ENCODE measurements at places on chromosomes 1 and 21.

GRCh38 chr1:20150326-20150705 lies 11.2 kb downstream of the PLA2G2F start:
- no peak for DNase-seq

DNA sequence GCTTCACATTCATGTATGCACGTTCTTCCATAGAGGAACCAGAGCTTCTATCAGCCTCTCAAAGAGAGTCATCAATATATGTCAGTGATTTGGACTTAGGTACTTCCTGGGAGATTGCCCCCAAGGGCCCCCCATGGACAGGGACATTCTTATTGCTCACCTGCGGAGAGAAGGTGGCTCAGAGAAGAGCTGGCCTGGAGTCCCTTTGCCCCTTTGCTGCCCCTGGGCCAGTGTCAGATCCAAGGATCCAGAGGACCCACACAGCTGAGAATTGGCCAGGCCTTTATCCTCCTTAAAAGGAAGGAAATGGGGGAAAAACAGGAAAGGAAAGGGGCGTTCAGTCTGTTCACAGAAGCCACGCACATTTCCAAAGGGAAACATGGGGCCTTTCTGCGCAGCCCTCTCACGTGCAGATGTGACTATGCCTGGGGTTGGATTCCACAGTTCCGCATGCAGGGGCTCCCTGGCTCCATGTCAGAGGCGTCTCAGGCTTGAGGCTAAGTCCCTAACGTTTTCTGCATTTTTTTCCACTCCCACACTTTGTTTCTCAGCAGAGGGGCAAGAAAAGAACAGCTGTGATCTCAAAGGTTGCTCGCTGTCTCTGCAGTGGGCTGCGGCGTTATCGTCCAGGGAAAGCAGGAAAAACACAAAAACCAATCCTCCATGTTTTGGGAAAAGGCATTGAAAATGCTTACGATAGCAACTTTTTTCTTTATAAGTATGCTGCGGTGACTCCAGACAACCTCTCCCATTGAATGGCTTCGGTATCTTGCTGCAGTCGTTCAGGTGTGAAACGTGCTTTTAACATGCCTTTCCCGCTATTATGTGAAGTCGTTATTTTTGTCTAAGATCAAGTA lies 5.9 kb downstream of the C1orf226 start:
- DNase-seq, result no peak

GRCh38 chr21:35491920-35492678 lies 443.0 kb upstream of the RUNX1 start:
- no peak for DNase-seq

- DNase-seq, result no peak
Measured at GRCh38 chr1:221855156-221855555, 113.3 kb upstream of the DUSP10 start.

DNA sequence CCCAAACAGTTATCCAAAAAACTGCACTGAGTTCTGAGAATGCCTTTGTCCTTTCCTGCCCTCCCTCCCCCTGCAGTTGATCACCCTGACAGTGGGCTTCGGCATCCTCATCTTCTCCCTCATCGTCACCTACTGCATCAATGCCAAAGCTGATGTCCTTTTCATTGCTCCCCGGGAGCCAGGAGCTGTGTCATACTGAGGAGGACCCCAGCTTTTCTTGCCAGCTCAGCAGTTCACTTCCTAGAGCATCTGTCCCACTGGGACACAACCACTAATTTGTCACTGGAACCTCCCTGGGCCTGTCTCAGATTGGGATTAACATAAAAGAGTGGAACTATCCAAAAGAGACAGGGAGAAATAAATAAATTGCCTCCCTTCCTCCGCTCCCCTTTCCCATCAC lies 8.8 kb upstream of the NHLH1 start:
- no peak for DNase-seq

GRCh38 chr21:38401191-38401926 lies 96.9 kb downstream of the ERG start:
- DNase-seq, result no peak

GRCh38 chr1:192418552-192419285 lies 101.9 kb downstream of the RGS21 start:
- no peak for DNase-seq

- DNase-seq, result no peak
Measured at GRCh38 chr1:54354899-54355298, 51.3 kb downstream of the SSBP3 start.

GRCh38 chr1:182303778-182304177 lies 87.8 kb downstream of the GLUL start:
- no peak for DNase-seq

GRCh38 chr1:117181630-117182041 lies 29.1 kb downstream of the VTCN1 start:
- DNase-seq, result no peak

DNA sequence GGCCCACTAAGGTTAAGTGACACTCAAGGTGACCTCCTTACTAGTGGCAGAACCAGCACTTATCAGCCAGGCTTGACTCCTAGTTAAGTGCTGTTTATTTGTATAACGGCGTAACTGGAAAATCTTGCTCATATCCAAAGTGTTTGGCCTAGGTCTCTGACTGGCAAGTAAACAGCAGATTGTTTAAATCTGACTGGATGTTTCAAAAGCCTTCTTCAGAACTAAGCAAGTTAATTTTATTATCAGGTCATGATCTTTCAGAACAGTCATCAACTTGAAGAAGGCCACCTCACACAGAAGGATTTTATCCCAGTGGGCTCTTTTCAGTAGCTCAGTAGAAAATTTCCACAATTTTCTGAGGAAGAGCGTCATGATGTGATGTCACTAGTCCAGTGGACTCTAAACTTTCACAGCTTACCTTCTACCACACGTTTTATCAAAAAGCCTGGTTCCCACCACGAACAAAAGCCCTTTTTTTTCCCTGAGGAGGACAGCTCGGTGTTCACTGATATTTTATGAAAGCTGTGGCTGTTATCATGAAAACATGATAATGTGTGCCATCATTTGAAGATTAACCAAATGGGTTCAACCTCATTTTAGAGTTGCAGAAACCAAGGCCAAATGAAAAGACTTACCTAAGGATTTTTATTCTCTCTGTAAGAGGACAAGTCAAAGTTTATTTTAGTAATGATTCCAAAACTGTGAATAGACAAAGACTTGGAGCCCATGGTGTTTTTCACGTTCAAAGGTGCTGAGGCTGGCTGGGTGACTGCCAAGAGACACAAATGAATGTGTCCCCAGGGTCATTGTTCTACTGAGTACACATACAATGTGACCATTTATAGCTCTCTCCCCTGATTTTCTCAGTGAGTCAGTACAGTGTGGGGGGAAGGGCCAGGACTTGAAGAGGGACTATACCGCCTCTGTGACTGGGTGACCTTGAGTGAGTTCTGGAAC lies 9.1 kb downstream of the SGIP1 start:
- peak; percentile 78 for DNase-seq

DNA sequence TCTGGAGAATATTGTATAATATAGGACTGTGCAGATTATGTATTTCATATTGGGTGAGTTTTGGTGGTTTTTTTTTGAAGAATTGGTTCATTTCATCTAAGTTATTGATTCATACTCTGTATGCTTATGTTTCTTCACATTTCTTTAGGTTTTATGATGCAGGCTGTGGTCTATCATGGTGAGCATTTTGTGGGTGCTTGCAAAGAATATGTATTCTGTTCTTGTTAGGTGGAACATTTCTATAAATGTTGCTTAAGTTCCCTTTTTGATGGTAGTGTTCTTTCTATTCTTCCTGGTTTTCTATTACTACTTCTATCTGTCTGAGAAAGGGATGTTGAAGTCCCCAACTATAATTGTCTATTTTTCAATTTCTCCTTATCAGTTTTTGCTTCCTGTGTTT lies 42.6 kb downstream of the PKN2 start:
- DNase-seq, result no peak

DNA sequence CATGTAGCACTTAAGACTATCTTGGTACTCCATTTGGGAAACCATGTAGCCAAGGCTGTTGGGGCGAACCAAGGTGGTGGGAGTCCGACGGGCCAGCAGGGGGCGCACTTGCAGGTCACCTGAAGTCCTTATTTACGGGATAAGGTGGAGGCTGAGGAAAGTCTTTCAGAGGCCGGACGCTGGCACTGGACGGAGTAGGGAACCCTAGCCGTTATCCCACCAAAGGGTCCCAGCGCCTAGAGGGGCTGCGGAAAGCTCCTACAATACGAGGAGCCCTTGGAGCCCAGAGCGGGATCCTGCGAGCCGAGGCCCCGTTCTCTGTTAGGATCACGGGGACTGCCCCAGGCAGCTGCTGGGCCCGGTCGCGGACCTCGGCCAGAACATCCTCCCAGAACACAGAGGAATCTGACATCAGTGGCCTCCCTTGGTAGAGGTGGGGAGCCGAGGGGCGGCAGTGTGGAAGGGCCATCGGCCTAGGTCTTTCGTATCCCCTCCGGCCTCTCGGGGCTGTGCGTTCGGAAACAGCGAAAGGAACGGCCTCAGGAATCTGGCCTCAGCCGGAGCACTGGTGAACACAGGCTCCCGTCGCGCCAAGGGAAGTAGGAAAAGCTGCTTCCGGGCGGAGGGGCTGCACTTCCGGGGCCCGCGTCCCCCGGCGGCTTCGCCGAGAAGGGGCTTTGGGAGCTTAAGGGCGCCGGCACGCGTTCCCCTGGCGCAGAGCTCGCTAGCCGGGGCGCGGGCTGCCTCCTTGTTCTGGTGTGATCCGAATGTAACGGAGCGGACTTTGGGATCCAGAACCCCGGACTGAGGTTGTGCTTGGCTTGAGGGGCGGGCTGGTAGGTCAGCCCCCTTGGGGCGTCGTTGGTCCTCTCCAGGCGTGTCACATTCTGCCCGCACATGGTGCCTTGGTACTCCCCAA lies 29.9 kb upstream of the RPTN start:
- DNase-seq, result peak; percentile 56

- DNase-seq, result peak; percentile 85
Measured at GRCh38 chr1:209895709-209896108, 42.3 kb upstream of the SYT14 start.

- no peak for DNase-seq
Measured at GRCh38 chr21:43733060-43733459, 14.1 kb downstream of the PDXK start.

GRCh38 chr1:173168941-173169340 lies 38.2 kb downstream of the TNFSF4 start:
- DNase-seq, result peak; percentile 4

- DNase-seq, result no peak
Measured at GRCh38 chr1:219703368-219703639, 90.4 kb upstream of the ZC3H11B start.

- DNase-seq, result peak; percentile 95
Measured at GRCh38 chr1:106700211-106700610, 356.3 kb upstream of the PRMT6 start.

GRCh38 chr1:41631971-41632370 lies 147.5 kb upstream of the EDN2 start:
- peak; percentile 66 for DNase-seq

DNA sequence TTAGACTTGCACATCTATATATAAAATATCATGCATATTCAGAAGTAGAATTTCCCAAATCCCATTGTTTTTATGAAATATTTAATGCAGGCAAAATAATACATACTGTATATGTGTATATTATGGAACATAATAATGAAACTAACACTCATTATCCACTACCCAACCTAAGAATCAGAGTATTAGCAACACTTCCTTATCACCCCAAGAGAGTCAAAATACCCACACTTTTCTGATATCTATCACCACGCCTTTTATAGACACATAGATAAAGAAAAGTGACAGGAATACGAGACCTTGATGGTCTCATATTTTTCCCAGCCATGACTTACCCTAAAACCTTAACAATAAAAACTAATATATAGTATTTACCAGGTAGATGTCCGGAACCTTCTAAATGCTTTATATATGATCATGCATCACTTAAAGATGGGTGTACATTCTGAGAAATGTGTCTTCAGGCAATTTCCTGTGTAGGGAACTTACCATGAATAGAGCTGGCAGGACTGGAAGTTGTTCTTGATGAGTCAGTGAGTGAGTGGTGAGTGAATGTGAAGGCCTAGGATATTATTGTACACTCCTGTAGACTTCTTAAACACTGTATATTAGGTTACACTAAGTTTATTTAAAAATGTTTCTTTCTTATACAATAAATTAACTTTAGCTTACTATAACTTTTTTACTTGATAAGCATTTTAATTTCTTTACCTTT lies 45.5 kb downstream of the TNFSF4 start:
- DNase-seq, result peak; percentile 77

- peak; percentile 52 for DNase-seq
Measured at GRCh38 chr1:1430114-1430982, 5.1 kb upstream of the VWA1 start.

- DNase-seq, result peak; percentile 89
Measured at GRCh38 chr21:46025113-46025770, 43.7 kb downstream of the COL6A1 start.

- no peak for DNase-seq
Measured at GRCh38 chr1:13617108-13617507, 33.5 kb downstream of the PDPN start.

- no peak for DNase-seq
Measured at GRCh38 chr1:77064246-77064645, 155.0 kb downstream of the PIGK start.

- DNase-seq, result no peak
Measured at GRCh38 chr21:36005879-36006400, 54.4 kb downstream of the SETD4 start.

- no peak for DNase-seq
Measured at GRCh38 chr1:113057006-113057405, 16.0 kb upstream of the LRIG2 start.

GRCh38 chr21:45336535-45336810 lies 48.8 kb upstream of the POFUT2 start:
- no peak for DNase-seq

Measured in fibroblast of skin of right biceps (primary cell).